Natural killer cell (primary cell): ENCODE measurements at places on chromosomes 6 and 20. TPM values are rescaled to one million over a fixed set of nuclear protein-coding genes. Genes with fewer than 3 reads are reported as not detected.

The RAMACL gene
- total RNA-seq = 5.6 TPM

DNA sequence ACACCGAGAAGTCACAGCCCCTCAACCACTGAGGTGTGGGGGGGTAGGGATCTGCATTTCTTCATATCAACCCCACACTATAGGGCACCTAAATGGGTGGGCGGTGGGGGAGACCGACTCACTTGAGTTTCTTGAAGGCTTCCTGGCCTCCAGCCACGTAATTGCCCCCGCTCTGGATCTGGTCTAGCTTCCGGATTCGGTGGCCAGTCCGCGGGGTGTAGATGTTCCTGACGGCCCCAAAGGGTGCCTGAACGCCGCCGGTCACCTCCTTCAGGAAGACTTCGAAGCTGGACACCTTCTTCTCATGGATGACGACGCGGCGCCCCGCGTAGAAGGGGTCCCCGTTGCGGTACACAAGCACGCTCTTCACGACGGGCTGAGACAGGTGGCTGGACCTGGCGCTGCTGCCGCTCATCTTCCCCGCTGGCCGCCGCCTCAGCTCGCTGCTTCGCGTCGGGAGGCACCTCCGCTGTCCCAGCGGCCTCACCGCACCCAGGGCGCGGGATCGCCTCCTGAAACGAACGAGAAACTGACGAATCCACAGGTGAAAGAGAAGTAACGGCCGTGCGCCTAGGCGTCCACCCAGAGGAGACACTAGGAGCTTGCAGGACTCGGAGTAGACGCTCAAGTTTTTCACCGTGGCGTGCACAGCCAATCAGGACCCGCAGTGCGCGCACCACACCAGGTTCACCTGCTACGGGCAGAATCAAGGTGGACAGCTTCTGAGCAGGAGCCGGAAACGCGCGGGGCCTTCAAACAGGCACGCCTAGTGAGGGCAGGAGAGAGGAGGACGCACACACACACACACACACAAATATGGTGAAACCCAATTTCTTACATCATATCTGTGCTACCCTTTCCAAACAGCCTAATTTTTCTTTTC, at the start of gene DCDC2:
Gene DCDC2, minus strand, starts transcription at position 724 of the 883 bp plus-strand sequence. Its CDS starts 309 bp downstream, at position 415.
- DNase-seq = no peak

The TRIM15 gene
- total RNA-seq = not detected

- DNase-seq = no peak
Measured at GRCh38 chr20:22490287-22491193, 93.8 kb downstream of the FOXA2 start.

The DNMT3B gene
- total RNA-seq = 0.43 TPM

The SLC13A3 gene
- 0.63 TPM for total RNA-seq

DNA sequence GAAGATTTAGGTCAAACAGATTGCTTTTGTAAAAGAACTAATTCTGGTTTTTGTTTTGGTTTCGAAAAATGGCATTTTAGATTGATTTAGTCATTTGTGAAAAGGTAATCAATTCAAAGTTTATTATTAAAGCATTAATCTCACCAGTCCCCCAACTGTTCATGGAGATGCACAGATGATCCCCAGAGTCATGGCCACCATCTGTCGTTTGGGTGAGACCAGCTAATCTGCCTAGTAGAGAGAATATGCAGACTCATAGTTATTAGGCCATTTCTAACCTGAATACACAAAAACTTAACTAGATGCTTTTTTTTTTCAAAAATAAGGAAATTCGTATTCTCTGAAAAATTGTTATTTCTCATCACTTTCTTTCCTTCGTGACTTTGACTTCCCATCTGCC, 58.1 kb downstream of the C6orf58 start:
- DNase-seq = no peak

DNA sequence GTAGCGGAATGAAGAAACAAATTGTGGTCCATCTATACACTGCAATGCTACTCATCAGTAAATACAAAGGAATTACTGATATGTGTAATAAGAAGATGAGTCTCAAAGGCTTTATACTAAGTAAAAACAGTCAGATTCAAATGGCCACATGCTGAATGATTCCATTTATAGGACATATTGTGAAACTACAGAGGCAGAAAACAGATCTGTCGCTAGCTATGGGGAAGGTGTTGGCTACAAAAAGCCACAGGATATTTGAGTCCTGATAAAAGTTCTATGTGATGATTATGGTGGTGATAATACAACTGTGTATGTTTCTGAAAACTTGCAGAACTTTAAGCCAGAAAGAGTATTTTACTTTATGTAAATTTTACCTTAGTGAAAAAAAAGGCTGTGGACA, 313.2 kb downstream of the HDGFL1 start:
- no peak for DNase-seq
